HuH-7.5 (cell line): ENCODE measurements at places on chromosomes 13 and 19.

- DNase-seq = no peak
Measured at GRCh38 chr13:21461131-21461530, 2.0 kb upstream of the ZDHHC20 start.

DNA sequence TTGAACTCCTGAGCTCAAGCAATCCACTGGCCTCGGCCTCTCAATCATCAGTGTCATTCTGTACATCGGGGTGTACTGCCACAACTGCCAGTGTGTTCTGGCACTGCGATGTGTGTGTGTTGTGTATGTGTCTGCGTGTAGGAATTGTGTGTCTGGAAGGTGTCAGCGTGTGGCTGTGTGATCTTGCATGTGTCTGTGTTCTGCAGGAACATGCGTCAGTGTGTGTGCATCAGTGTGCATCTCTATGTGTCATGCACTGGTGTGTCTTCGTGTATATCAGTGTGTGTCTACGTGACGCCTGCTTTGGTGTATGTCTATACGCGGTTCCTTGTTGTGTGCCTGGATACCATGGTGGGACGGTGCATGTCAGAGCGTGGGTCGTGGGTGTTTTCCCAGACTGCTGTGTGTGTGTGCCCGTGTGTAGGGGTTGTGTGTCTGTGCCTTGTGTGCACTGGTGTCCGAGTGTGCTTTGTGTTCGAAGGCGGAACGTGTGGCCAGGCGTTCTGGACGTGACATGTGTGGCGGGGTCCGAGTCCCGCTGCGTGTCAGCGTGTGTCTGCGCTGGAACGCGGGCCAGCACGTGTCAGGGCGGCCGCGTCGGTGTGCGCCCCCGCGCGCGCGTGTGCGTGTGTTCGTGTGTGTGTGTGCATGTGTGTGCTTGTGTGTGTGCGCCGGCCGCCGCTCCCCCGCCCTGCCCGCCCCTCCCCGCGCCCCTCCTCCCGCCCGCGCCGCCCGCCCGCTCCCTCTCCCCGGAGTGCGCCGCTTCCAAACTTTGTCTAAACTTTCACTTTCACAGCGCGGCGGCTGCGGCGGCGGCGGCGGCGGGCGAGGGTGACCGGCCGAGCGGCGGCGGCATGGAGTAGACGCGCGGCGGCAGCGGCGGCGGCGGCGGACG is at the start of gene NFIX:
Gene NFIX, plus strand, starts transcription at position 775 of the 895 bp plus-strand sequence. CDS start 363 bp downstream, outside the sequence.
- DNase-seq = peak; percentile 84

DNA sequence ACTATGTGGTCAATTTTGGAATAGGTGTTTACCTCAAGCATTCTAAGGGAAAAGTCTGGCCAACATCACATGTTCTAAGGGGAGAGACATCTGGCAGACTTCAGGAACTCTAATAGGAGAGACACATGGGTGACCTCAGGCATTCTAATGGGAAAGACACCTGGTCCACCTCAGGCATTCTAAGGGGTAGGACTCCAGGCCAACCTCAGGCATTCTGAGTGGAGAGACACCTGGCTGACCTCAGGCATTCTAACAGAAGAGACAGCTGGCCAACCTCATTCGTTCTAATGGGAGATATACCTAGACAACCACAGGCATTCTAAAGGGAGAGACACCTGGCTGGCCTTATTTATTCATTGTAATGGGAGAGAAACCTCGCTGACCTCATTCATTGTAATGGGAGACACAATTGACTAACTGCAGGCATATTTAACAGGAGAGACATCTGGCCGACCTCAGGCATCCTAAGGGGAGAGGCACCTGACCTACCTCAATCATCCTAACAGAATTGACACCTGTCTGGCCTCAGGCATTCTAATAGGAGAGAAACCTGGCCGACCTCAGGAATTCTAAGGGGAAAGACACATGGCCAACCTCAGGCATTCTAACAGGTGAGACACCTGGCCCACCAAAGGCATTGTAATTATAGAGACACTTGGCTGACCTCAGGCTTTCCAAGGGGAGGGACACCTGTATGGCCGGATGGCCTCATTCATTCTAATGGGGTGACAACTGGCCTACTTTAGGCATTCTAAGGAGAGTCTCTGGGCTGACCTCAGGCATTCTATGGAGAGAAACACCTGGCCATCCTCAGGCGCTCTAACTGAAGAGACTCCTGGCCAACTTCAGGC is 1346.8 kb downstream of the UQCRFS1 start:
- DNase-seq = no peak

DNA sequence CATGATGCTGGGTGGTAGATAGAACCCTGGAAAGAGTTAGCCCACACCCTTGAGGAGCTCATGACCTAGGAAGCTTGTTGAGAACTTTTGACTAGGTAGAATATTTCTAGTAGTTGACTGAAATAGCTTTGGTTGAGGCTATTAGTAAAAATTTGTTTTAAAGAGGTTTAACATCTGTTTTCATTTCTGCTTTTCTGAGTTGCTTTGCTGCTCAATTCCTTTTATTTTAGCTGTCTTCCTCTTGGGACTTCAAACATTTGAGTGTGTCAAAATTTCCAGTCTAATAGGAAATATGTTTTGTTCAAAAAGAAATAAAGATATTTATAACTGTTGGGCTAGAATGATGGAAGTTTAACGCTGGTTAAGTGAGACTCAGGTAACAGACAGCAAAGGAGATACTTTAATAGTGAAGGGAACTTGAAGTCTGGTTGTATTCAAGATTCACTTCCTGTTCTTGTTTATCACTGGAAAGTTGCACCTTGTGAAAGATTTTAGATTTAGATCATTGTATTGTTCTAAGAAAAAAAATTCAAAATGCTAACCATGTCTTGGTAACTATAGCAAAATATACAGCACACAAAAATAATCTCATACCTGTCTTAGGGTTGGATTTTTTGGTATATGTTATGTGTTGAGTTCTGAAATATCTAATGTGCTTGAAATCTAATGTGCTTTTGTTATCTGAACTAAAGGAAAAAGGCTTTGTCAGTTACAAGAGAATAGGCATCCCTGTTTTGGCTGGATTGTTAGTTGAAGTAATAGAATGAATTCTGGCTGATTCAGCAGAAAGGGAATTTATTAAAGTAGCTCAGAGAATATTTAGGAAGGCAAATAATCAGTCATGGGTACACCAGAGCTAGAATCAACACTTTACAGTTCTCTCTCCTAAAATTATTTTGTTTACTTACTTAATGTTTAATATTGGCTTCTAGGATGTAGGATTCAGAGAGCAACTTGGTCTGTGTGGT is 24.4 kb upstream of the GPR18 start:
- no peak for DNase-seq

DNA sequence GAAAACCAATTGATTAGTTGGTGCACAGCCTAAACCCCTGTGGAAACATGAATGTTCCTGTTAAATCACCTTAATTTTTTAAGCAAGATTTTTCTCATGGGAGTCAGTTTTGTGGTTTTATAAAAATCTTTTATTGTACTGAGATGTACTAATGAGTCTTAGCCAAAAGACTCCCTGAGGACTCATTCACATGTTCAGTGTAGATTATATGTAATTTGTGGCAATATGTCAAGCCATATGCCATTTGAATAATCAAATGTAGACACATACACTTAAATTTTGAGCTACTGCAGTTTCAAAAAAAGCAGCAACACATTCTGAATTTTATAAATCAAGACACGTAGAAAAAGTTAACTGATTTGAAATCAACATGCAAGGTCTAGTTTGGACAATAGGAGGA is 395.2 kb downstream of the MYO16 start:
- DNase-seq = no peak

- no peak for DNase-seq
Measured at GRCh38 chr19:2129486-2129885, 21.9 kb downstream of the AP3D1 start.

GRCh38 chr19:24033963-24034342 is 53.0 kb upstream of the ZNF254 start:
- DNase-seq = peak; percentile 61

DNA sequence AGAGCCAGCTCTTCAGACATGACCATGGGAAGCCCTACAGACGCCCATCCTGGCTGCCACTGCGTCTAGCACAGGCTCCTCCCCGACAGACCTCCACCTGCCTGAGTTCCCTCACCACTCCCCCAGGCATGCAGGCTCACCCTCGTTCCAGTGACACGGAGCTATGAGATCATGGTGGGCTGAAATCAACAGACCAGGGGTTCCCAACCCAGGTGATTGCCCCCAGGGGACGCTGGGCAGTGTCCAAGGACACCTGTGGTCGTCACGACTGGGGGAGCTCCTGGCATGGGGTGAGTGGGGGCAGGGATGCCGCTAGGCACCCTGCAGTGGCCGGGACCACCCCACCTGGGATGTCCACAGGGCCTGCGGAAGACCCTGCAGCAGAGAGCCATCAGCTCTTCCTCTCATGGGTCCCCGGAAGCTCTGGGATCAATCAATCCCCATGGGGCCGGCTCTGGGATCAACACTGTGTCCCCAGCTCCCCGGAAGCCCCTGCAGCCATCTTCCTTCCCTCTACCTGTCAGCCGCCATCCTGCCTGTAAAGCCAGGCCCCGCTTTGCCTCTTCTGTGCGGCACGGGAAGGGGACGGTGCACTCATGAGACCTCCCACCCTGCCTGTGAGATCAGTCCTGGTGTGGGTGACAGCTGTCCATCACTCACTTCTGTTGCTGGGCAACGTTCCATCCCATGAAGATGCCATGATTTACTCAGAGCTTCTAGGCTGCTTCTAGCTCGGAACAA is 12.8 kb upstream of the MADCAM1 start:
- DNase-seq = no peak

DNA sequence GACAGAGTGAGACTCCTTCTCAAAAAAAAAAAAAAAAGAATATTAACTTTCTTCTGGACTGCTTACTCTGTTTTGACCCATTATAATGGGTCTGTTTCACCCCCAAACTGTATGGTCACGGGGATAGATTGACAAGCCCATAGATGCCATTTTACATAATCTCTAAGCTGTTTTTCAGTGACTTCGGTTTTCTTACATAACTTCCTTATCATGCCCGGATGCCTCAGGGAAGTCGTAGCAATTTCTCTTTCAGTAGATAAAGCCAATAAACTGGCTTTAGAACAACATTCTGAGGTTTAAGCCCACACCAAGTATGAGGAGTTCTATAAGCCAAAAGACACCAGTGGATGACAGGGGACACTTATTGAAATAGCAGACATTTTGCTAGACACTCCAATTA is 5.9 kb upstream of the ZNF254 start:
- no peak for DNase-seq

GRCh38 chr13:109271555-109272541 is 514.5 kb downstream of the IRS2 start:
- no peak for DNase-seq

DNA sequence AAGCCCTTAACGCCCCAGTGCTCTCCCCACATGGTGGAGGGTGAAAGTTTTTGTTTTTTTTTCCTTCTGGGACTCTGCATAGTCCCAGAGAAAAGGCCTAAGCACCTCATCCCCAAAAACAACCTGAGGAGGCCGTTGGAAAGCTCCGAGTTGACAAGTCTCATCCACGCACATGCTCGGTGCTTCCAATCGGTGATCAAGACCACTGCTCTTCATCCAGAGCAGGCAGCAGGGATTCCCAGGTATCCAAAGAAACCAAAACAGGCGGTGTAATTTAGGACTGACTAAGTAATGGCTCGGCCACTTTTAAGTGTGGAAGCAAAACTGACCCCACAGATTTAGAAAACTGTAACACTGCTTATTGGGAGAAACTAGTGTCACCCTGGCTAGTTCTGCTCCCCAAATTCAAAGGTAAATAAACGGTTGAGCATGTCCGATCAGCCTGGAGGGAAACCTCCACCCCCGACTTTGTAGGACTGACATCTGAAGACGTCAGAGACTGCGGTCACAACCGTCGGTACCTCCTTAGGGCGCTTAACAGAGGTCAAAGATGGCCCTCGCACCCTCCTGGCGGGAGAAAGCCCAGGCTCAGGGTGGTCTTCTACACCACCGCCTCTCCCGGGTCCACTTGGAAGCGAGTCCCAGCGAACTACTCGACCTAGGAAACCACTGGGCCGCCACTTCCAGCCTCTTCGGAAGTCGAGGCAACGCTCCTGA is 997 bp upstream of the ZNF446 start:
- DNase-seq = no peak

DNA sequence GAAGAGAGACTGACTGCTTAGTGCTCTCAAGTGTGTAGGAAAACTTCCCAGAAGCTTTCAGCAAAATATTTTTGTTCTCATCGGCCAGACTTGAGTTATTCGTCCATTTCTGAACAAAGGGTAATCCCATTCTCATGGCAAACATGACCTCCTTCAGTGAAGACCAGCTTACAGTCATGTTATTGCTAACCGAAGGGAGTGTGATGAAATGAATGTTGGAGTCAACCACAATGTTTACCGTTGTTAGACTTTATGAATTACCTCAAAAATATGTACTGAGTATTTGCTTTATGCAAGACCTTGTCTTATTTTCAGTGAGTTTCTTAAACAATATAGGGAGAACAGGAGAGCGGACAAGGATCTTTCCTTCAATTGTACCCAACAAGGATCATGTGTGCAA is 228.6 kb downstream of the LMO7 start:
- no peak for DNase-seq

DNA sequence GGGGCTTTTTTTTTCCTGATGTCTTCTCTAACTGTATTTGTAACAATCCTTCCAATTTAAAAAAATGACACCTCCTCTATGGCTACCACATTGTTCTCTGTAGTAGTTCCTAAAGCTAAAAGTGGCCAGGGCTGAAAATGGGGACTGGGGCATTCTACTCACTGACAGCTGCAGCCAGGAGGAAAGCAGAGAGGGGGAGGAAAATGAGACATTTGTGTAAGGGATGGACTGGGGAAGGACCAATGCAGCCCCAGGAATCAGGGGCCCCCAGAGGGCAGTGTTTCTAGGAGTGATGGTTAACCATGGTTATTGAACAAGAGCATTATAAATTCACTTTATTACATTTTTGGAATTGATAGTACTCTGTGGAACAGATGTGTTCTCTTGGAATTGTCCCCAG is 34.3 kb upstream of the C1QTNF9 start:
- no peak for DNase-seq

- DNase-seq = peak; percentile 62
Measured at GRCh38 chr19:18519962-18520847, 1.7 kb downstream of the ELL start.

- no peak for DNase-seq
Measured at GRCh38 chr19:44845286-44845611, 848 bp upstream of the NECTIN2 start.

DNA sequence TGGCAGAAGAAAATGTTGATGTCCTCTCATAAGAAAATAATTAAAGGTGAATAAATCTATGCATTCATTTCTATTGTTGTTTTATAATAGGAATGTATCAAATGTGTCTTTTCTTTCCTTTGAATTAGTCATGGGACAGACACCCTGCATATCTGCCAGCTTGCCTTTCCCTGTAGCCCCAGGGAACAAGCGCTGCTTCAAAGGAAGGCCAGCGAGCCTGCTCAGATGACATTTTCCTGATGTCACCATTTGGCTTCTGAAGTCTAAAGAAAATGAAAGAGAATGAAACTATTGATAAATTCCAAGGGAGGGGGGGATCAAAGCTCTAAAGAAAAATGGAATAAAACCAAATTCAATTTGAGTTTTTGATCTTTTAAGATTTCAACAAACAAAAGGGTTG is 574.8 kb downstream of the IRS2 start:
- no peak for DNase-seq

- no peak for DNase-seq
Measured at GRCh38 chr19:41476583-41476982, 33.6 kb downstream of the ERICH4 start.
